Esophagus squamous epithelium (tissue), 5 donors: ENCODE measurements at places on chromosomes 7 and 10.

- no peak for DNase-seq
Observed at GRCh38 chr7:151661587-151661986, 141.9 kb upstream of the RHEB start.

- DNase-seq, result no peak
Observed at GRCh38 chr10:10644676-10645385, 372.8 kb upstream of the CELF2 start.

GRCh38 chr7:134101716-134102115 is 25.4 kb upstream of the LRGUK start:
- DNase-seq, result no peak

- DNase-seq, result no peak
Observed at GRCh38 chr10:73997461-73997786, 492 bp upstream of the VCL start.

- no peak for DNase-seq
Observed at GRCh38 chr7:157047148-157047547, 36.7 kb upstream of the MNX1 start.

- no peak for DNase-seq
Observed at GRCh38 chr7:70870349-70870748, 261.6 kb upstream of the GALNT17 start.

GRCh38 chr10:120019568-120019967 is 127.0 kb downstream of the SEC23IP start:
- no peak for DNase-seq
